ENCODE measurements at places on chromosomes 5 and 9. TPM values are rescaled to one million over a fixed set of nuclear protein-coding genes. Genes with fewer than 3 reads are reported as not detected.
A peak's percentile ranks its signal among the peaks of the same experiment; 100 is the strongest.

GRCh38 chr9:89505911-89506310 is 8.0 kb upstream of the SEMA4D start:
- no peak overlapping the region for H3K27ac ChIP-seq
- H3K4me1 ChIP-seq, result no peaks in the 10 kb centered on the region
- no peak overlapping the region for H3K4me3 ChIP-seq
- H3K36me3 ChIP-seq, result no peaks in the 10 kb centered on the region
- H3K27me3 ChIP-seq, result peaks cover 6% of the 10 kb centered on the region
- no peak for DNase-seq

- peaks cover 10% of the 10 kb centered on the region for H3K27me3 ChIP-seq
- no peak for DNase-seq
- no peak overlapping the region for H3K4me3 ChIP-seq
These were observed 86.6 kb downstream of the ACER2 start for GRCh38 chr9:19495186-19496028.

DNA sequence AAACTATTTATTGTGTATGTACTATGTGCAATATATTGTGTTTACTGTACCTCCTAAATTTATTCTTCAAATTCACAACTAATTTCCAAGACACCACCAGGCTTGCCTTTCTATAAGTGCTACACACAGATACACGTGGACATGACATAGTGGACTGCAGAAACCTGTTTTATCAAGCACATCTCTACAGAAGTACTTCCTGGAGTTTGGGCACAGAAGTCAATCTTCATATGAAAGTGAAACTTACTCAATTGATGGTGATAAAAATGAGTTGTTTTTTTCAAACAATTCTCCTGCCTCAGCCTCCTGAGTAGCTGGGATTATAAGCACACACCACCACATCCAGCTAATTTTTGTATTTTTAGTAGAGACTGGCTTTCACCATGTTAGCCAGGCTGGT is 57.6 kb downstream of the NLN start:
- DNase-seq, result no peak
- peaks cover 34% of the 10 kb centered on the region for H3K36me3 ChIP-seq
- H3K4me1 ChIP-seq, result peaks cover 7% of the 10 kb centered on the region
- H3K4me3 ChIP-seq, result no peak overlapping the region

DNA sequence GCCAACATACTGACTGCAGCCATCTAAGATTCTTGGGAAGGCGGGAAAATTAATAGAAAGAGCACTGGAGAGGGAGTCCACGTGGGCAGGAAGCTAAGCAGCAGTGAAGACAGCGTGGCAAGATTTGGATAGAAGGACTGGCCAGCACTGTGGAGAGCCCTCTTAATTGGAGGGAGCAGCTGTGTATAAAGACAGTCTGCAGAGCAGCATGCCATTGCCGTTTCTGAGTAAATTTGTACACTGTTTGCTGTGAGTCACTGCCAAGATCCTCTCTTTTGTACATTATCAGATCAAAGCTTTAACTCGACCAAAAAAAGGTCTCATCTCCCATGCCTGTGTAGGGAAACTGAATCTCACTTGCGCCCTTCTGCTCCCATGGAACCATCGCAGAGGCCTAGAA is 45.3 kb downstream of the INSYN2B start:
- H3K36me3 ChIP-seq, result no peaks in the 10 kb centered on the region
- H3K27ac ChIP-seq, result no peak overlapping the region
- H3K4me3 ChIP-seq, result no peak overlapping the region
- H3K27me3 ChIP-seq, result peaks cover 64% of the 10 kb centered on the region
- peaks cover 2% of the 10 kb centered on the region for H3K4me1 ChIP-seq

- H3K27ac ChIP-seq, result no peak overlapping the region
- no peak overlapping the region for H3K4me3 ChIP-seq
- H3K36me3 ChIP-seq, result no peaks in the 10 kb centered on the region
- no peak for DNase-seq
These were observed 2.1 kb upstream of the WNK2 start for GRCh38 chr9:93181672-93182435.

GRCh38 chr5:169433221-169433651 is 132.3 kb upstream of the SLIT3 start:
- H3K36me3 ChIP-seq, result no peaks in the 10 kb centered on the region
- H3K27me3 ChIP-seq, result peaks cover 11% of the 10 kb centered on the region
- no peak overlapping the region for H3K4me3 ChIP-seq
- no peak for DNase-seq
- H3K4me1 ChIP-seq, result peaks cover 14% of the 10 kb centered on the region
- peak overlapping the region; percentile 31 for H3K27ac ChIP-seq

DNA sequence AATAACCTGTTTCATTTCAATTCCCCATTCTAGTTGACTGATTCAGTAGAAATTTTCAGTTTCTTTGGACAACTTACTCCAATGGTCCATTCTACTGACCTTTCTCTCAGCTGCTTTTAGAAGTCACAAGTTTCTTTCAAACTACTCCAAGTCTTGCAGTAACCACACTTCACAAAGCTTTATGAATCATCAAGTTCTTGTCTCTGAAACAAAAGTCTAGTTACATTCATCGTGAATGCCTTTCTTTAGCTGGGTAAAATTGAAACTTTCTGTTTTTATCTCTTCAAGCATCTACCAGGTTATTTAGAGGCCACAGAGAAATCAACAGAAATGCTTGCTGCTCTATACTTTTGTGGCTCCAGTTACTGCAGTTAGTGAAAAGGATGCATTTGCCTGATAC is 405.4 kb downstream of the TMEM232 start:
- no peaks in the 10 kb centered on the region for H3K36me3 ChIP-seq
- no peaks in the 10 kb centered on the region for H3K27me3 ChIP-seq
- H3K4me3 ChIP-seq, result no peak overlapping the region

GRCh38 chr5:128927644-128928043 is 37.6 kb upstream of the SLC27A6 start:
- H3K27me3 ChIP-seq, result no peaks in the 10 kb centered on the region
- H3K27ac ChIP-seq, result peak overlapping the region; percentile 48
- peaks cover 7% of the 10 kb centered on the region for H3K4me1 ChIP-seq
- no peak overlapping the region for H3K4me3 ChIP-seq

- DNase-seq, result no peak
- no peaks in the 10 kb centered on the region for H3K4me1 ChIP-seq
- H3K36me3 ChIP-seq, result no peaks in the 10 kb centered on the region
- H3K27ac ChIP-seq, result no peak overlapping the region
These were observed 235.1 kb upstream of the PRR16 start for GRCh38 chr5:120229036-120229435.

DNA sequence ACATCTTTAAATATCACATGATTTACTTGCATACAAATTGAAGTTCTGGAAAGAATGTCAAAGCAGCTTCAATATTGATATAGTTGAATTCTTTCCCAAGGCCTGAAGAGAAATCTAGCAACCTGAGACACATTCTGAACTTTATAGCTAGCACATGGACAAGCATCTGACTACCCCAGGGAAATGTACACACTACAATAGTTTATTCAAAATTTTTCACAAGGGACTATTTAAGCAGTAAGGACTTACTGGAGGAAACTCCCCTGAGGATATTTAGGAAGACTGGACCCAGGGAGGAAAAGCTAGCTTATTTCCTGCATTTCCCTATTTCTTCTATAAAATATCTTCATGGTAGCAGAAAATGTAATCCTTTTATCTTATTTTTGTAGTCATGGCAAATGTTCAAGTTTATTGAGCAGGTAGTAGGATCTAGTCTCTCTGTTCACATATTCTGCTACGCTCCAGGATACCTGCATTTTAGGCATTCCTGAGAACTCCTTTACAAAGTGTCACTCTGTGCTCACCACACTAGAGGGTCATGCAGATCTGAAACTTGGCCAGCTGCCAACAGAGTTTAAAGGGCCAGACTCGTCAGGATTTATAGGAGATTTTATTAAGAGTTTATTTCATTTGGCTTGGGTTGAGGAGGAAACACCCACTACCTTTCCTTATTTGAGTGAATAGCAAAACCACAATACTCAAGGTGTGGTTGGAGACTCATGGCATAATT is 348.4 kb upstream of the FTMT start:
- peak overlapping the region; percentile 81 for H3K27ac ChIP-seq
- H3K4me3 ChIP-seq, result no peak overlapping the region
- H3K27me3 ChIP-seq, result no peaks in the 10 kb centered on the region
- no peaks in the 10 kb centered on the region for H3K36me3 ChIP-seq
- peaks cover 24% of the 10 kb centered on the region for H3K4me1 ChIP-seq

- H3K27ac ChIP-seq, result no peak overlapping the region
- peaks cover 24% of the 10 kb centered on the region for H3K27me3 ChIP-seq
- DNase-seq, result no peak
- no peaks in the 10 kb centered on the region for H3K36me3 ChIP-seq
- no peaks in the 10 kb centered on the region for H3K4me1 ChIP-seq
- H3K4me3 ChIP-seq, result no peak overlapping the region
These were observed 111.7 kb upstream of the NEK6 start for GRCh38 chr9:124146031-124146561.

DNA sequence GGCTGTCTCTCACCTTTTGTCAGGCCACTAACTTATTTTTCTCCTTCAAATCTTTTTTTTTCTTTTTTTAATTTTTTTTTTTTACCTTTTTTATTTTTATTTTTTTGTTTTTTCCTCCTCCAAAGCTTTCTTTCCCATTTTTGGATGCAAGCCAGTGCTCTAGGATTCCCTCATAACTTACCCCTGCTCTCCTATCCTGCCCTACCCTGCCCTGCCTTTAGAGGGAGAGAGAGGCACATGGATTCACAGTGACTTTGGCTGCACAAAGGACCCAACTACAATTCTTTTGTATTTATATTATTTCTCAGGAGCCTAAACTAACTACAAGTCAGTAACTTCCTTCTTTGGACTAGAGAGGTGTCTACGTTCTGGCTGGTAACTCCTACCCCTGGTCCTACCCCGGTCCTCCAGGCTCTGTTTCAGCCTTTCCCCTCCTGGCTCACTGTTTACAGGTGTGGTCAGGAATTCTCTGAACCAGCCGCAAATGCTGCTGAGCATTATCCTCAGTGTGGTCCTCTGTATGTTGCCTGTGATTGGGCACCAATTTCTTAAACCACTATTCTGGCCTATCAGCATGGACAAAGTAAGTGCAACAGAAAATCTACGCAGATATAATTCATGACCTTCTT is 8.4 kb upstream of the RUSC2 start:
- H3K27me3 ChIP-seq, result peaks cover 10% of the 10 kb centered on the region
- H3K36me3 ChIP-seq, result no peaks in the 10 kb centered on the region
- no peak for DNase-seq

DNA sequence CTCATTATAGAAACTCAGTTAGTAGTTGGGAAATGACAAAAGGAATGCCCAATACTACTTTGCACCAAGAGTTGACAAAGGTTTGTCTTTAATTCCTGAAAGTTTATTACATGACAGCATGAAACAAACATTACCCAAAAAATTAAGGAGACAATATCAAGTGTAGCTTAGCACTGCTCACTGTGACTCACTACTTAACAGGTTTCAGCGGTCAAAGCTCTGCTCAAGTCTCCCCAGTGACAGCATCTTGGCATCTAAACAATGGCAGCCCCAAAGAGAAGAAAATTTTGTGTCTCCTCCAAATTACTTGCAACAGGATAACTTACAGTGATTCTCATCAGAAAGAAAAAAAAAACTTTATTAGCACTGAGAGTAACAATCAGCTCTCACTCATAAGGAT is 1030.2 kb downstream of the EFNA5 start:
- H3K36me3 ChIP-seq, result no peaks in the 10 kb centered on the region
- no peak overlapping the region for H3K4me3 ChIP-seq
- no peaks in the 10 kb centered on the region for H3K27me3 ChIP-seq

Gene IFNA21
- total RNA-seq, result not detected

Gene NR4A3
- 15.4 TPM for total RNA-seq

Gene GGTA1
- total RNA-seq, result 0.22 TPM

Gene SLC4A9
- total RNA-seq, result 2.5 TPM

Gene C5orf34
- 4.1 TPM for total RNA-seq

Measured in mesothelial cell of epicardium (in vitro differentiated cells).